Dermis blood vessel endothelial cell (primary cell): ENCODE measurements at places on chromosomes 1 and 21. TPM values are rescaled to one million over a fixed set of nuclear protein-coding genes. Genes with fewer than 3 reads are reported as not detected.

DNA sequence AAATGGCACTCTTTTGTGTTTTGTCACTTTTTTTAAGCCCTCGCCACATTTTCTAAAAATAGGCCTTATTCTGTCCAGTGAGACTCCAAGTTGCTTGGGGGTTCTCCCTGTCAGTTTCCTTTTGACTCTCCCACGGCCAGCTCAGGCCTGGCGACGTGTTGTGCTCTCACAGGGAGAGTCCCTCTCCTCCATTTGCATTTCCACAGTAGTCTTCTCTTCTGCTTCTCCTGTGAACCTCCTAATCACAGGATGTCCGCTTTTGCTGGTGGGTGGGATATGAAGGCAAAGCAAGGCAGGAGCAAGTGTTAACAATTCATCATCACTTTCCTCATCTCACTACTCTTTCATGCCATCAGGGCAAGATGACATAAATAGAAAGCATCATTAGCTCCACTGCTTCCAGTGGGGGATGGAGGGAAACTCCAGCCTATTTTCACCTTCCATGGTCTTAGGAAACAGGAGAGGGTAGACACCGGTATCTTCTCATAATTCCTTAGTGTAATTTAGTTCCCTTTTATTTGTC is 99.8 kb downstream of the INTS7 start:
- DNase-seq, result no peak

DNA sequence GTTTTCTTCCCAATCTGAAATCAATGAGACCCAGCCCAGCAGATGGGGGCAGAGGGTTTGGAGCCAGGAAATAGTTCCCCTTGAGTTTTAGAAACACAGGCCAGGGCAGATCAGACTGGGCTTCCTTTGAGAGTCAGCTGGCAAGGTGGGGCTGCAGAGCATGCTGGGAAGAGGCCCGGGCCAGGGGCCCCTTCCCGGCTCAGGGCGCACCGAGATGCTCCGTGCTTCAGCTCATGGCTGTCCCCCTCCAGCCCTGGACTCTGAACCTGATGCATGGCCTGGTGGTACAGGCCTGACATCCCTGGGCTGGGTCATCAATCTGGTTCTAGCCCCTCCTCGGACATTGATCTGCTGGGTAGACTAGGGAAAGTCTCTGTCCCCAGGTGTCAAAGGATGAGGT is 65.1 kb upstream of the RUNX3 start:
- no peak for DNase-seq

GRCh38 chr1:2878591-2878990 is 77.1 kb upstream of the TTC34 start:
- DNase-seq, result no peak

Gene PDPN
- total RNA-seq, result 65.0 and 88.5 TPM in 2 replicates

Gene CHIA
- not detected in 2 replicates for total RNA-seq

GRCh38 chr1:37647281-37647680 is 12.6 kb upstream of the RSPO1 start:
- DNase-seq, result no peak

DNA sequence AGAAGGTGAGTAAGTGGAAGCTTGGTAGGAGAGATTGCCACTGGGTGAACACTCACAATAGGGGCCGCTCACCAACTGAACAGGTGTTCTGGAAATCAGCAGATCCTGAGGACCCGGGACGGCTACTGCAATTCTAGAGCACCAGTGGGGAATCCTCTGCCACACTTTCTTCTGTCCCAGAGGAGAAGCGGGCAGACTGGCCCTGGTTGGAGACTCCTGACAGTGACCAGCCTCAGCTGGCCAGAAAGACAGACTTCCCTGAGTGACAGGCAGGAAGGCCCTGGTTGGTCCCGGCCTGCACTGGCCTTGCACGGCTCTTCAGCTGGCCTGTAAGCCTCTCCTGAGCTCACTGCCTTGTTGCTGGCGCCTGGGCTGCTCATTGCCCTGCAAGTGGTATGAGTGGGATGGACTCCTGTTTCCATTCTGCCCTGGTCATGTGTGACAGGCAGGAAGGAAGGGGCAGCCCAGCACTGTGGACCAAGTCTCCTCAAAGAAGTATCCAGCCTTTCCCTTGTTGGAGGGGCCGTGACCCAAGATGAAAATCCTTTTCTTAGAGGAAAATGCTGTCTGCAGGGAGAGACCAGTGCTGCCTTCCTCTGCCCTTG is 34.5 kb downstream of the MAN1C1 start:
- no peak for DNase-seq

DNA sequence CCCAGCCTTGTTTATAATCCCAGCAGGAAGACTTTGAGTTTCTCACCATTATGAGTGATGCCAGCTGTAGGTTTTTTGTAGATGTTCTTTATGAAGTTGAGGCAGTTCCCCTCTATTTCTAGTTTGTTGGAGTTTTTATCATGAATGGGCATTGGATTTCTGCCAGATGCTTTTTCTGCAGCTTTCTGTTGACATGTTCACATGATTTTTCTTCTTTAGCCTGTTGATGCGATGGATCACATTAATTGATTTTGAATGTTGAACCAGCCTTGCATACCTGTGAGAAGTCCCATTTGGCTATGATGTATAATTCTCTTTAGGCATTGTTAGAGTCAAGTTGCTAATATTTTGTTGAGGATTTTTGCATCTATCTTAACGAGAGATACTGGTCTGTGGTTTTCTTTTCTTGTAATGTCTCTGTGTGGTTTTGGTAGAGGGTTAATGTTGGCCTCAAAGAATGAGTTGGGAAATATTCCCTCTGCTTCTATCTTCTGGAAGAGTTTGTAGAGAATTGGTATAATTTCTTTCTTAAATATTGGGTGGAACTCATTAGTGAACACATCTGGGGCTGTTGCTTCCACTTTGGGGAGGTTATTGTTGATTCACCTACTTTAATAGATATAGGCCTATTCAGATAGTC is 33.2 kb downstream of the ZBTB40 start:
- no peak for DNase-seq
